ENCODE measurements at places on chromosomes 5 and 9.

DNA sequence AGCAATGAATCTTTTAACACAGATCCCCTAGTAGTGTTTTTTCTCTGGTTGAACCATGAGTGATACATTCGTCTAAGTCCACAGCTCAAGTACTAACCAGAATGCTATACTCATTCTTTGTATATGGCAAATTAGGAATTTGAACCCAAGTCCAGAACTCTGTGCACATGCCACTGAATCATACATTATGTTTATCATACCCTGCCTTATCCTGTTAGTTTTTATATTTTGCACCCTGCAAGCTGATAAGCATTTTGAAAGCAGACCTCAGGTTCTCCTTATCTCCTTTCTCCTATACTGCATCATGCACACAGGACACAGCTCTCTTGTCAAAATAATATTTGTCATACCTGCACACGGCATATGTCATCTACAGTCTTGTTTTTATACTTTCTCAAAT is 54.6 kb upstream of the ELL2 start:
- no peak for DNase-seq

DNA sequence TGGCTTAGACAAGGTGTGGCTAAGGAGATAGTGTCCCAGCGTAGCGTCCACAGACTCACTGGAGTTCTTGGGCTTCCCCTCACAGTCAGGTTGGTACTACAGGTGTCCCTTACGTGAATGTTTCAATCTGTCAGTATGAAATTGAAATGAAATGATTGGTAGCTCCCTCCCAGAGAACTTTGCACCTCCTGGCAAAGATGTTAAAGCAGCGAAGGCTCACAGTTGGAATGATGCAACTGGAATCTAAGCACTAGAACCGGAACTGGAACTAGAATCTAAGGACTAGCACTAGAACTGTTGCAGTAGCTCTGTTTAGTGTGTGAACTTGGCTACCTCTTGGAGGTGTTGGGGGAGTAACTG is 1.1 kb downstream of the SLC31A1 start:
- DNase-seq, result no peak

- DNase-seq, result peak; percentile 51
Observed at GRCh38 chr9:33924978-33925797, 108.2 kb downstream of the UBE2R2 start.

- DNase-seq, result no peak
Observed at GRCh38 chr9:126591922-126592321, 21.8 kb upstream of the LMX1B start.
